ENCODE measurements at places on chromosomes 2 and 18.

DNA sequence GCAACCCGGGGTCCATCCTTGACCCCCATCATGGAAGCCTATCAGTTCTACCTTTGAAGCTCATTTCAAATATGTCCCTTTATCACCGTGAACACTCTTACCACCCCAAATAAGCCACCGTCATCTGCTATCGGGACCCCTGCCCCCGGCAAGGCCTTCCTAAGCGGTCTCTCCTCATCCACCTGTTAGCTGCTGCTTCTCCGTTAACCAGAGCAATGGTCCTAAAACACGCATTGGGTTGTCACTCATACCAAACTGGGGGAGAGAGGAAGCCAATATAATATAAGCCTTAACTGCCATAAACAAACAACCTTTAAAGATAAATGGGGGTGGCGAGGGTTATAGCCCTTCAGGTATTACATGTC lies 680 bp downstream of the ASNSD1 start:
- DNase-seq = no peak

GRCh38 chr2:85490861-85491755 lies 47.9 kb upstream of the MAT2A start:
- no peak for DNase-seq

DNA sequence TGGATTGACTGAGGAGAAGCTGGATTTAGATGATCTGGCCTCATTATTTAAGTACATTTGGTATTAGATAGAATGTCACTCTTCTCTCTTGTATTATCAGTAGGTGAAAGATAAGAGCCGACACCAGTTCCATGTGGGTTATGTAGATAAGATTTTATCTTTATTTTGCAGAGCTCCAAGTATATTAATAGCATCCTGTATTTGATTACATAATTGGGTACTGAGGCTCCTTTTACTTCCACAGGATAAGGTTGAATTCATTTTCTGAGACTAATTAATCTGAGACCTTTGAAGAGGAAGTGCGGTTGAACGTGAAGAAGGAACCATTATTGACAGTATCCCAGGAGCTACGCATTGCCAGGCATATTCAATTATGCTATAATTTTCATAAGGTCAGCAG lies 32.8 kb upstream of the CD226 start:
- DNase-seq = no peak

GRCh38 chr2:217903859-217904613 lies 98.8 kb downstream of the TNS1 start:
- DNase-seq = no peak

GRCh38 chr2:182929972-182930371 lies 63.5 kb upstream of the FRZB start:
- DNase-seq = no peak

DNA sequence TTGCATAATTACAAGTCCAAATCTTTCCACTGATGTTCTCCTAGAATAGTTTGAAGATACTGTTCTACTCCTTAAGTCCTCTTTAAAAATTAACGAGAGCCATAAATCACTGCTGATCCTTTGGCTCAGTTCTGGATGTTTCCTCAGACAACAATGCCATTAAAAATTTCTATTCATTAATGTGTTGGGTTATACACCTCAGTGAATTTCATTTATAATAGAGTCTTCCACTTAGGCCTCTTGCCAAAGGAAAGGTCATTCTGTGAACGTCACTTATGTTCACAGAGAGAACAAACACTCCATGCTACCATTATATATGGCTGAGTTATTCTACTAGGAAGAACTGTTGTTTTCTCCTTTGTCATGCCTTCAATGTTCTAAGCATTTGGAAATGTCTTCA lies 1472.3 kb upstream of the CELF4 start:
- no peak for DNase-seq

DNA sequence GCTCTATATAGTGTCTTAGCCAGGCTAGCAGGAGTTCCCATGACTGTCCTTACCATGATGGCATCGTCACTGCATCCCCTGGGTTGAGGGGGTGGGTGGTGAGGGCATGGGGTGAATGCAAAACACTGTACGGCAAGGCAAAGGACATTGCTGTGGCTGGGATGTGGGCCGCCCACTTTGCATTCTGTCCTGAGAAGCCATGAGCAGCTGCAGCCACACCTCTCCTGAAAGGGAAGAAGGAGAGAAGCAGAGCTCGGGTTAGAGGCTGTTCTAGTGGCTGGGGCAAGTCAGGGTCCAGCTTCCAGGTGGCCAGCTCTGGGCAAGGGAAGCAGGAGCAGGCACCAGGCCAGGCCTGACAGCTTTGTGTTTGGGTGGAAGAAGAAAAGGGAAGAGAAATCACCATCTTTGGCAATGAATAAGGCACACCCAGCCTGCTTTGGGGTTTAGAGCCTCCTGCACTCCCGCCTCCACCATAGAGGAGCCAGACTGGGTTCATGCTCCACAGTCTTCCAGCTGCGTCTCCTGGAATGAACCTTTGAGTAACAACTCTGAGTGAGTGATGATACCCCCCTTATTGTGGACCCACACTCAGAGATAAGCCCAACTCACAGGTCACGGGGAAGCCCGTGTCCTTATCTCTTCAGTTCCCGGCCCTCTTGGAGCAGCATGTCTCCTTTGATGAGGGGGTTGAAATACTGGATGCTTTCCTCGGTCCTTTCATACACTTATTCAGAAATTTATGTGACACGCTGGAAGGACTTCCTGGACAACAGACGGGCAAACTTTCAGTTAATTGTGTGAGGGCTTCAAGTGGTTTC lies 63.4 kb downstream of the INPP4A start:
- DNase-seq = no peak

DNA sequence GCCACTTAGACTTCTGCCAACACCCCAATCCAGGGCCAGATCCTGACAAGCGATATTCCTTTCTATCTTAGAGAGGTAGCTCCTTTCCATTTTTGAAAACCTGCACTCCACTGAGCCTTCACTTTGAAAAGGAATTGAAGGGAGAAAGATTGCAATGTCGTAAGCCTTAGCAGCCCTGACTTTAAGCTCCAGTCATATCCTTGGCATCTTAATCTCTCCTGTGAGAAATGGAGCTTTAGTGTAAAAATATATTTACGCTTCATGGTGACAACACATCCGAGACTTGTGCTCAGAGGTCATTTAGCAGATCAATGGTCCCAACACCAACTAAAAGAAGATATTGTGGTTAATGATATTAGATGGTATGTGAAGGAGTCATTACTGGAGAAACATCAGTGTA lies 235.8 kb upstream of the MEX3C start:
- no peak for DNase-seq

GRCh38 chr2:238299803-238300202 lies 11.4 kb upstream of the PER2 start:
- no peak for DNase-seq

- no peak for DNase-seq
These were observed 435.7 kb downstream of the ZEB2 start for GRCh38 chr2:144084114-144084661.

DNA sequence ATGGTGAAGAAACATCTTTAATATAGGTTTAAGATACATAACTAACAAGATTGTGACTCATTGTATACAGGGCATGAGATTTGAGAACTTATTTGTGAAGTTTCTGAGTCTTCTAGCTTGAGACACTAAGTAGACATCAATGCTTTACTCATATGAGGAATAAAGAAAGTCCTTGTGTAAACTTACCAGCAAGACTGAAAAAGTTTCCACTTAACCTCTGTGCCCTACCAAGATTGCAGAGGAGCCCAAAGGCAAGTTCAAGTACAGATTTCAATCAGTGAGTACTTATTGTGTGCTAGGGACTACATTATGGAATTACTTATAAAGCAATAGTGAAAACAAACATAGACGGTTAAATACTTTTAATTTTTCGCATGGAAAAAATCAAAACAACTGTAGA lies 1041.2 kb upstream of the CELF4 start:
- no peak for DNase-seq

DNA sequence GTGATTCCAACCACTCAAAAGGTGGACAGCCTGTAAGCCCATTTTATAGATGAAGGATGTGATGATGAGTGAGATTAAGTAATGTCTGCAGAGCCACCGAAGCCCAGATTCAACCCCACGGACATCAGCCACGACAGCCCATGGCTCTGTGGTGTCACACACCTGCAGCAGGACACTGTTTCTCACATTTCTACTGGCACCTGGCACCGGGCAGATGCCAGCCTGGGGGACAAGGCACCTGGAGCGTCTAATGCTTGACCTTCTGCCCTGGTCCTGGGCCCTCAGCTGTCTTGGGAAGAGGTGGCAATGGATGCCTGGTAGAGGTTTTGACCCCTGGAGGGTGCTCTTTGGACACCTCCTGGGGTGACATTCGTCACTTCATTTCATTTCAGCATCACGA lies 176.3 kb downstream of the ANAPC1 start:
- no peak for DNase-seq

- no peak for DNase-seq
These were observed 21.5 kb downstream of the KLF7 start for GRCh38 chr2:207144173-207144785.

DNA sequence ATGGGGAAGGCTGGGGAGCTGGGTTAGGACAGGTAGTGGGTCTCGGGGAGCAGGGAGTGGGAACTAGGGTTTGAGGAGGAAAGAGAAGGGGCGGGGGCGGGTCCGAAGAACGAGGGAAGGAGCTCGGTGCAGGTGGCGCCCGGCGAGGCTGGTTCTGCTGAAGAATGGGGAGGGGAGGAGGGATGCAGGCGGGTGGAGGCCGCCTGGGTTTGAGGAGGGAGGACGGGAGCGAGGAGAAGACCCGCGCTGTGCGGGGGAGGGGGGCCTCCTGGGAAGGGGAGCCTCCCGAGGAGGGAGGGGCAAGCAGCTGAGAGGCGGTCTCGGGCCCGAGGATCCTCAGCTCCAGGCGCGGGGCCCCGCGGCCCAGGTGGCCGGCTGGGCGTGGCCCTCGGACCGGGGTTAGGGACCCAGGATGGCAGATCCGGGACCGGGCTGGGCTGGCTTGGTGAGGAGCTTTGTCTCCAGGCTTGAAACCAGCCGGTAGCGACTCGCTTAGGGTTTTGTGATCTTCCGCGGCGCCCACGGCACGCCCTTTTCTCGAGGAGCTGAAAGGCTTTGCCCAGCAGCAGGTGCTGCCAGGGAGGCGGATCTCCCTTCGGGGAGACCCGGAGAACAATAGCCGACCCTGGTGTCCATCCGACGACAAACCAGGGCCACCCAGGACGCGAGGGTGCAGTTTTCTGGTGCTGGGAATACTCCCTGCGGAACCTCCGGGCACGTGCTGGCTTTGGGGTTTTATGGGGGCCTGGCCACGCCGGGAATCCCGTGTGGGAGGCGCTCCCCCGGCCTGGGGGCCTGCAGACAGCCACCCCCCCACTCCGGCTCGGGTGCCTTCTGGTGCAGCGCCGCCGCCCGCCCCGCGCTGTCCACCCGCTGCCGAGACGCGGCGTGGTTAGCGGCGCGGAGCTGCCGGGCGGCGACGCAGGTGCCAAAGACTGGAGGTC lies 1.4 kb downstream of the DPYSL5 start:
- DNase-seq = no peak

DNA sequence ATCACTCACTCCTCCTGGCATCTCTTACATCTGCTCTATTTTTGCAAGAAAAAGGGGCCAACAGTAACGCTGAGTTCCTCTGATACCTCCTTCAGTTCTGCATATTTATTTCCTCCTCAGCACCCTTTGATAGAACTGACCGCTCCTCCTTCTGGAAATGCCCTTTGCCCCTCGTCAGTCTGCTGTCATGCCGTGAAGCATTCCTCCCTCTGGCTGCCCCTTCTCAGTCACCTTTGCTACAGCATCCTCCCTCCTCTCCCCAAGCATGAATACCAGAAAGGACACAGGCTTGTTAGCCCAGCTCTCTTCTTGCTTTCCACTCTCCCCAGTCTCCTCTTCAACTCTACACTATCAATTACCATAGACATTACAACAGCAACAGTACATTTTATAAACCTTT lies 135.4 kb downstream of the NBAS start:
- no peak for DNase-seq
